ENCODE measurements at places on chromosomes 1 and 21. TPM values are rescaled to one million over a fixed set of nuclear protein-coding genes. Genes with fewer than 3 reads are reported as not detected.

GRCh38 chr1:160975026-160975425 lies 20.4 kb upstream of the ITLN2 start:
- DNase-seq = no peak

DNA sequence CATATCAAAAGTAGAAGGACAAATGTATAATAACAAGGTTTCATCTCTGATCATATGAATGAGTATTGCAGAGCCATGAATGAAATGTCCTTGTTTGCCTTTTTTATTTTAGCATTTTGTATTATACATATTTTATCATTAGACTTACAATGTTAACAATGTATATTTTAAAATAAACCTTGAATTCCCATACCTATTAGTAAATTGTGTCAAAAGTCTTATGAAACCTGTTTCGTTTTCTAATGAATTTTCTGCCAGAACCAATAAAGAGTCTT lies 646 bp downstream of the DNAJB4 start:
- DNase-seq = no peak

DNA sequence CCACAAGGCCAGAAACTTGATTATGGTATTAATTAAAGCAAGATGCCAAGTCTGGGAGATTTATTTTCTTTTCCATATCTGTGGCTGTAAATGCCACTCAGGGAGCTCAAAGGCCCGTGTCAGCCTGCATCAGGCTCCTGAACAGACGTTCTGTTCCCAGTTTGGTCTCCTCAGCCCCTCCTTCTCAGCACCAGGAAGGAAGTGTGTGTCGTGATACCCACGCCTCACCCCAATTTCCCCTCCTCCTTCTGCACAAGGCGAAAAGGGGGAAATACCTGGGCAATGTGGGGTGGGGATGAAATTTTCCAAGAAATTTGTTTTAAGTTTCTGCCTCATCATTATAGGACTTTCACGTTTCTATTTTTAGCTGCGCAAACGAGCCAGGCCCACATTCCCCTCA lies 112.0 kb downstream of the SYF2 start:
- DNase-seq = no peak

The KIF2C gene
- total RNA-seq = 3.5 TPM

The NGF gene
- total RNA-seq = 10.2 TPM

The AGT gene
- 46.1 TPM for total RNA-seq

The CTH gene
- total RNA-seq = 1.8 TPM

DNA sequence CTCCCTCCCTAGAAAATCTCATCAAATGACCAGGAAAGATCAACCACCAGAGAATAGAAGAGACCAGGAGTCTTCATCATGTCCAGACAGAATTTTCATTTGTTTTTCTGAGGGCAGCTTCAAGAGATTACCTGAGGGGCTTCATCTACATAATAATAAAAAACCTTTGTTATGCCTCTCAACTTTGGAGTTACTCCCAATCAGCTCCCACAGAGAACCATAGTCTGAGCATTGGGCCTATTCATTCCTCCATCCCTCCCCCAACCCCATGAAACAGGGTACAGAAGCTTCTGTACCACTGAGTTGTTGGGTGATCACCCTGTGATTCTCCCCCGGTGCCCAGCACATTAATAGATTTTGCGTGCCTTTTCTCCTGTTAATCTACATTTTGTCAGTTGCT lies 53.3 kb upstream of the PRRC2C start:
- DNase-seq = no peak

DNA sequence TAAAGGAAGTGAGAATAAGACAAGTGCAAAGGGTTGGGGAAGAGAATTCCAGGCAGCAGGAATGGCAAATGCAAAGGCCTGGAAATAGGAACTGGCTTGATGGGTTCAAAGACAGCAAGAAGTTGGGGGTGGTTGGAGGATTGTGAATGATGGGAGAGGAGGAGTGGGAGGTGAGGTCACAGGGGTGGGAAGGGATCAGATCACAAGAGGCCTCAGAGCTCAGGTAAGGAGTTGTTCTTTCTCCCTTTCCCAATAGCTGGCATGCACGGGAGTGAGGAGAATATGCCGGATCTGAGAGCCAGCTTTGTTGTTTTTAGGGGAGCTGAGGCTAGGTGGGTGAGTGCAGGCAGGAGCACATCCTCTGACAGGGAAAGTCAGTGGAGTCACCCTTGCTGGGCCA lies 94.0 kb upstream of the RAB3GAP2 start:
- no peak for DNase-seq

- DNase-seq = no peak
Measured at GRCh38 chr1:97654876-97655585, 265.8 kb downstream of the DPYD start.

- no peak for DNase-seq
Measured at GRCh38 chr1:206448471-206448870, 21.8 kb upstream of the IKBKE start.
